ENCODE measurements at places on chromosomes 11 and 22.
A peak's percentile ranks its signal among the peaks of the same experiment; 100 is the strongest.

DNA sequence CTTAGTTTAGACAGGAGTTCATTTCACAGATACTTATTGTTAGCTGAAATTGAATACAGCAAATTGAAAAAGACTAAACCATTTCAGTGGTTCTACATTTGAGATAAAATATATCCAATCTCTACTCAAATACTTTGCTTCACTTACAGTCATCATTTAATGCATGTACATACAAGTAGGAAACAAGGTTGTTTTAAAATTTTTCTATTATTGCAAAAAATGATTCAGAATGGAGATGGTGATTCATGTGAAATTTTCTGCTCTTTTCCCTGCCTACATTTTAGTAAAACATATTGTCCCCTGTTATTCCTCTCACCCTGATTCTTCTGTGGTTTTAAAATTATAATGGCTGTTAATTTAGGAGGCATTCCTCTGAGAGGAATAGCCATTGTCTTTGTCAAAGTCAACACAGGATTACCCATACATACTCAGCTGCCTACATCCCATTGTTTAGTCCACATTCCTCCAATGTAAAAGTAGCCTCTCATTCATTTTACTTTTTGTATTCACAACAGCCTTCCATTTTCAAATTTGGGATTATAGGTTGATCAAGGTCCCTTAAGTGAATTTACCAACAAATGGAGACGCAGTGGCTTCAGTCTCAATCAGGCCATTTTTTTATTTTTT lies 60.1 kb downstream of the TRPC6 start:
- DNase-seq, result no peak
- H3K4me1 ChIP-seq, result no peaks in the 10 kb centered on the region
- no peaks in the 10 kb centered on the region for H3K36me3 ChIP-seq
- no peaks in the 10 kb centered on the region for H3K27me3 ChIP-seq
- H3K4me3 ChIP-seq, result no peak overlapping the region

DNA sequence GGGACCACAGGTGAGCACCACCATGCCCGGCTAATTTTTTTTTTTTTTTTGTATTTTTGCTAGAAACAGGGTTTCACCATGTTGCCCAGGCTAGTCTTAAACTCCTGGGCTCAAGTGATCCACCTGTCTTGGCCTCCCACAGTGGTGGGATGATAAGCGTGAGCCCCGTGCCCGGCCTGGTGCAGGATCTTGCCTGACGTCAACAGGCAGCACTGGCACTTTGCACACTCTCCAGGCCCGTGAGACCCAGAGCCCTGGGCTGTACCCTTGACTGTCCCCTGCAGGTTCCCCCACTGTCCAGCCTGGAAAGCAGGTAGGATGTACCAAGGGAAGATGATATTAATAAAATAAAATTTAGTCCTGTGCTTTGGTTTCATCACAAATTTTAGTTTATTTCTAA lies 29.1 kb upstream of the PANX2 start:
- peaks cover 9% of the 10 kb centered on the region for H3K27me3 ChIP-seq
- H3K36me3 ChIP-seq, result no peaks in the 10 kb centered on the region
- no peak for DNase-seq
- no peak overlapping the region for H3K4me3 ChIP-seq

GRCh38 chr11:97611345-97611744 lies 1221.5 kb downstream of the JRKL start:
- no peak for DNase-seq
- H3K4me1 ChIP-seq, result no peaks in the 10 kb centered on the region
- no peaks in the 10 kb centered on the region for H3K27me3 ChIP-seq
- no peaks in the 10 kb centered on the region for H3K36me3 ChIP-seq

- no peak overlapping the region for H3K27ac ChIP-seq
- DNase-seq, result no peak
- no peaks in the 10 kb centered on the region for H3K27me3 ChIP-seq
- H3K4me3 ChIP-seq, result no peak overlapping the region
Observed at GRCh38 chr11:81959341-81959740, 774.3 kb downstream of the FAM181B start.

DNA sequence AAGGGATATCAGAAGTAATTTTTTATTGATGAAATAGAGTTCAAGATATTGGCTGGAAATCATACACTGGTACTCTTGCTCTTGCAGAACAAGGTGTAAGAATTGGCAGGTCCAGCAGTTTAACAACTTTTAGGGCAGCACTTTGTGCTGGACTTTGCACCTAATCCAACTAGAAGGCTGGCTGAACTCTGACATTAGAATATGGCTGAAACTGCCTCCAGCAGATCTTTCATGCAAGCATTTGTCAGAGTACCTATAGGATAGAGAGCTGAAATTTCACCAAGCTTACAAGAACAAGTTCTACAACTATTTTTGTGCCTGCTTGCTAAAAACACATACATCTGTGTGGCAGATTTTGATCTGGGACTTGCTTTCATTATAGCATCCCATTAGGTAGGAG lies 17.2 kb downstream of the HPS5 start:
- H3K27ac ChIP-seq, result no peak overlapping the region
- peaks cover 20% of the 10 kb centered on the region for H3K36me3 ChIP-seq
- no peak overlapping the region for H3K4me3 ChIP-seq

- H3K4me3 ChIP-seq, result no peak overlapping the region
- peak; percentile 5 for DNase-seq
- H3K36me3 ChIP-seq, result no peaks in the 10 kb centered on the region
- H3K27me3 ChIP-seq, result no peaks in the 10 kb centered on the region
Observed at GRCh38 chr11:134861490-134862104, 449.6 kb upstream of the B3GAT1 start.

GRCh38 chr11:43556612-43557375 lies 123.7 kb upstream of the HSD17B12 start:
- no peak overlapping the region for H3K4me3 ChIP-seq
- H3K27ac ChIP-seq, result no peak overlapping the region
- no peak for DNase-seq
- no peaks in the 10 kb centered on the region for H3K36me3 ChIP-seq
- peaks cover 61% of the 10 kb centered on the region for H3K27me3 ChIP-seq

DNA sequence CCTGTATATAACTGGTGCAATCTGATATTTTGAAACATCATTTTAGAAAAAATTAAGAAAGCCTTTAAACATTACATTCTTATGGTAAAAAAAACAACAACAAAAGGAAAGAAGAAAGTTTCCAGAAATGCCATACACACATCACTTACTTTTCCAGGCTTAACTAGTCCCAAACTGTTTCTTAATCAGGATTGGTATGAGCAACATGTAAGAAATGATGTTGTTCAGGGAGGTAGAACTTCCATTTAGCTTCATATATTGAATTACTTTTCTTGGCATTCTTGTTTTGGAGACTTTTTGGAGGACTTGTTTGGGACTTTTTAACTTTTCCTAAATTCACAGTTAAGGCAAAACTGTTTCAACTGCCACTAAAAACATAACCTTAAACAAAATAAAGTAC lies 791.5 kb downstream of the METTL15 start:
- H3K4me1 ChIP-seq, result no peaks in the 10 kb centered on the region
- H3K27me3 ChIP-seq, result no peaks in the 10 kb centered on the region
- H3K36me3 ChIP-seq, result no peaks in the 10 kb centered on the region
- no peak overlapping the region for H3K27ac ChIP-seq
- no peak overlapping the region for H3K4me3 ChIP-seq
- no peak for DNase-seq

GRCh38 chr22:30562366-30562765 lies 12.1 kb downstream of the GAL3ST1 start:
- no peaks in the 10 kb centered on the region for H3K27me3 ChIP-seq
- no peak overlapping the region for H3K27ac ChIP-seq
- DNase-seq, result no peak
- no peaks in the 10 kb centered on the region for H3K36me3 ChIP-seq

GRCh38 chr11:118953265-118953664 lies 2.8 kb upstream of the UPK2 start:
- no peak overlapping the region for H3K4me3 ChIP-seq
- no peaks in the 10 kb centered on the region for H3K27me3 ChIP-seq
- peaks cover 3% of the 10 kb centered on the region for H3K4me1 ChIP-seq
- no peaks in the 10 kb centered on the region for H3K36me3 ChIP-seq

DNA sequence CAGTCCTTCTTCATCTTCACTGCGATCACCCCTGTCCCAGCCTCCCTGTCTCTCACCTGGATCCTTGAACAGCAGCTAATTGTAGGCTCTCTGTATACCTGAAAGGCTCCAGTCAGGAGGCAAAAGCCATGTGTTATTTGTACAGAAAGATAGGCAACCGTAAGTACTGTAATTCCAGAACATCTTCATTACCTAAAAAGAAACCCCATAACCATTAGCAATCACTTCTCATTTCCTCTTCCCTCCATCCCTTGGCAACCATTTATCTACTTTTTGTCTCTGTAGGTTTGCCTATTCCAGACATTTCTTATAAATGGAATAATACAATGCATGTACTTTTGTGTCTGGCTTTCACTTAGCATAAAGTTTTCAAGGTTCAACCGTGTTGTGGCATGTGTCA lies 17.8 kb downstream of the NAGA start:
- H3K4me1 ChIP-seq, result no peaks in the 10 kb centered on the region
- no peak for DNase-seq
- H3K36me3 ChIP-seq, result peaks cover 8% of the 10 kb centered on the region
- no peak overlapping the region for H3K4me3 ChIP-seq
- no peaks in the 10 kb centered on the region for H3K27me3 ChIP-seq

- peaks cover 7% of the 10 kb centered on the region for H3K36me3 ChIP-seq
- peak overlapping the region; percentile 98 for H3K27ac ChIP-seq
- no peaks in the 10 kb centered on the region for H3K27me3 ChIP-seq
- peak overlapping the region; percentile 89 for H3K4me3 ChIP-seq
- DNase-seq, result no peak
Observed at GRCh38 chr11:65415499-65416340, 6.9 kb upstream of the NEAT1 start.

DNA sequence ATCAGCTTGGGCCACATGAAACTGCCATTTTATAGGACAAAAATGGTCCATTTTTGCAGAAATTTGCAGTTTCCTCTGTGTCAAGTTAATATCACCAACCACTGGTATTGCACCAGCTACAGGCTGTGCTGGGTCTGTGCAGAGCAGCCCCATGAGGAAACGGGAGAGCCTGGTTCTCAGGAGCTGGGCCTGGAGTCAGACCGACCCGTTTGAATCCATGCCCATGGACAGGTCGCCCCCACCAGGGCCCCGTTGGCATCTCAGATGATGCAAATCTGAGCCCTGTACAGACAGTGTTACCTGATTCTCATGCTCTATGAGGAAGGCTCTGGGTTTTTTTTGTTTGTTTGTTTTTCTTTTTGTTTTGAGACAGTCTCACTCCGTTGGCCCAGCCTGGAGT lies 9.8 kb upstream of the SEC14L6 start:
- peak; percentile 21 for DNase-seq
- H3K4me1 ChIP-seq, result no peaks in the 10 kb centered on the region
- no peaks in the 10 kb centered on the region for H3K27me3 ChIP-seq
- H3K36me3 ChIP-seq, result no peaks in the 10 kb centered on the region
- H3K4me3 ChIP-seq, result no peak overlapping the region
- H3K27ac ChIP-seq, result no peak overlapping the region

DNA sequence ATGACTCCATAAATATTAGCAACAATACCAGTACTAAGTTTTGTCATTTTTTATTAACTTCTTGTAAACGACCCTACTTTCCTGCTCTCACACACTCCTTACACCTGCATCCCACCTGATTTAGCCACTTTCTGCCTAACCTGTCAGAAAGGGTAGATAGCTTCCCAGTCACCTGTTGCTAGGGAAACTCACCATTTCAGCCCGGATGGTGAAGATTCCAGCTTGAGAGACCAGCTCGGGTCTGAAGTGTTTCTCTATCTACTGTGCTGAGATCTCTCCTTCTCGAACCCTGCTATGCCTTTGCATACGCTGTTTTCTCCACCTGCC lies at the start of gene PARVG:
TSS of gene PARVG (plus strand) at position 220 of the 327 bp plus-strand sequence. CDS start 2,405 bp downstream, outside the sequence.
- H3K4me1 ChIP-seq, result peaks cover 28% of the 10 kb centered on the region
- DNase-seq, result peak; percentile 59
- H3K36me3 ChIP-seq, result peaks cover 19% of the 10 kb centered on the region
- peak within 1 kb of the TSS; percentile 94 for H3K4me3 ChIP-seq

GRCh38 chr22:36406721-36407120 lies 19.0 kb upstream of the MYH9 start:
- DNase-seq, result no peak
- no peaks in the 10 kb centered on the region for H3K36me3 ChIP-seq
- peaks cover 45% of the 10 kb centered on the region for H3K4me1 ChIP-seq
- no peak overlapping the region for H3K4me3 ChIP-seq
- no peaks in the 10 kb centered on the region for H3K27me3 ChIP-seq
- no peak overlapping the region for H3K27ac ChIP-seq

- no peak overlapping the region for H3K27ac ChIP-seq
- no peak for DNase-seq
- no peaks in the 10 kb centered on the region for H3K27me3 ChIP-seq
- H3K4me1 ChIP-seq, result no peaks in the 10 kb centered on the region
- H3K4me3 ChIP-seq, result no peak overlapping the region
Observed at GRCh38 chr11:56932572-56933220, 56.0 kb upstream of the OR5AK2 start.

DNA sequence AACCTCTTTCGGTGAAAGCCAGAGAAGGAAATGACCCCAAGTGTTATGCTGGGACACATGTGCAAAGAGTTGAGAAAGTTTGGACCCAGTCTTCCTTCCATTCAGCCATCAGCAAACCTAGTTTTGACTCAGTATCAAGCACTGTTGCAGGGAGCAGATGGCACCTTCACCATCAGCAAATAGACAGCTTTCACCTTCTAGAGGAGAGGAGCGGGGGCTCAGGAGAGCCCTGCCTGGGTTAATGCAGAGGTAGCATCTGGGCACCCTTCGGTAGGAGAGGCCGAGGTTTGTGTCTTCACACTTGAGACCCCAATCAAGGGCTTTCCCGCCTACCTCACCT lies 16.2 kb upstream of the MFRP start:
- no peaks in the 10 kb centered on the region for H3K36me3 ChIP-seq
- H3K4me1 ChIP-seq, result peaks cover 8% of the 10 kb centered on the region
- H3K27ac ChIP-seq, result no peak overlapping the region
- no peak overlapping the region for H3K4me3 ChIP-seq

- H3K27me3 ChIP-seq, result no peaks in the 10 kb centered on the region
- H3K4me3 ChIP-seq, result no peak overlapping the region
- peak overlapping the region; percentile 8 for H3K27ac ChIP-seq
- no peak for DNase-seq
- H3K4me1 ChIP-seq, result peaks cover 32% of the 10 kb centered on the region
Observed at GRCh38 chr11:108872781-108873291, 208.0 kb downstream of the DDX10 start.

- H3K36me3 ChIP-seq, result peaks cover 6% of the 10 kb centered on the region
- H3K4me1 ChIP-seq, result peaks cover 2% of the 10 kb centered on the region
- no peak overlapping the region for H3K4me3 ChIP-seq
- no peak overlapping the region for H3K27ac ChIP-seq
- no peaks in the 10 kb centered on the region for H3K27me3 ChIP-seq
- DNase-seq, result peak; percentile 59
Observed at GRCh38 chr11:43419460-43419859, 60.7 kb downstream of the TTC17 start.

All from activated CD8-positive, alpha-beta T cell treated with anti-CD3 and anti-CD28 coated beads for 36 hours (primary cell).